ENCODE measurements at places on chromosomes 12 and 14. TPM values are rescaled to one million over a fixed set of nuclear protein-coding genes. Genes with fewer than 3 reads are reported as not detected.
A peak's percentile ranks its signal among the peaks of the same experiment; 100 is the strongest.

Gene SYT1
- total RNA-seq, result not detected

DNA sequence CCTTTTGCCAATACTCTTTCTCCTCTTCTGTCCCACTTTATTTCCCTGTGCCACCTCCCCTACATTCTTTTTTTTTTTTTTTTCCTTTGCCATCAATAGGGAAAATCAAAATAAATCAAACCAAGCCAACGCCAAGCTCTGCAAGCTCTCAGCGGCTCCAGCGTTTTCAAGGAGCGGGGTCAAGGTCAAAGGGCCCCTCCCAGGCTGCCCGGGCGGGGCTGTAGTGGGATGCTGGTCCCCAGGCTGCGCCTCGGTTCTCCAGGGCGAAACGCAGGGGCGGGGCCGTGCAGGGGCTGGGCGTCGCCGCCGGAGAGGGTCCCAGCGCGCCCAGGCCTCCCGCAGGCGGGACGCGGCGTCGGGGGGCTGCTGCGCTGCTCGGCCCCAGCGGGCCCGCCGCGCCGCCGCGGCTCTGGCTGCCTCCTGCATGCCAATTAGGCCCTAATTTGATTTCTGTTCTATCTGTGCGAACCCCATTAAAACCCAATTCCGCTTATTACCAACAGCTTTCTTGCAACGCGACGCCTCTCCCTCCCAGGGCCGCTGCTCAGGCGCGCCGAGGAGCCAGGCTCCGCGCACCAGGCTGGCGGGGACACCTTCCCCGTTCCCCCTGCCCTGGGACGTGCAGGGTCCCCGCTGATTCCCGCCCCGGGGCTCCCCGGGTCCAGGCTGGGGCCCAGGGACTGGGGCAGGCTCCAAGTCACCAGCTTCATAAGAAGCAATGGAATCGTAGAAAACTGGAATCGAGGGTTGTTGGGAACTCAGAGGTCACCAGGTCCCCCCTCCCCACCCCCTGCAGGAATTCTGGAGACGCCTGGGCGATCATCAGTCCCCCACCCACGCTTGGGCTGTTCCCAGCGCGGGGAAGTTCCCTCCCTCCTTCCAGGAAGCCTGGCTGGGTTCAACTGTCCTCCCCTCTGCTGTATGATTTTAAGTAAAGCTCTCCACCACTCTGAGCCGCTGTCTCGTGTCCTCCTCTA lies 50.7 kb upstream of the MAP1LC3B2 start:
- no peak overlapping the region for H3K27ac ChIP-seq
- DNase-seq, result peak; percentile 59
- peaks cover 13% of the 10 kb centered on the region for H3K27me3 ChIP-seq
- H3K36me3 ChIP-seq, result no peaks in the 10 kb centered on the region
- peak overlapping the region; percentile 69 for H3K4me3 ChIP-seq
- peaks cover 4% of the 10 kb centered on the region for H3K4me1 ChIP-seq

Gene RNF31
- 131 TPM for total RNA-seq

- H3K4me1 ChIP-seq, result no peaks in the 10 kb centered on the region
- H3K4me3 ChIP-seq, result no peak overlapping the region
- no peak for DNase-seq
- H3K36me3 ChIP-seq, result peaks cover 3% of the 10 kb centered on the region
- H3K27ac ChIP-seq, result no peak overlapping the region
Measured at GRCh38 chr14:21197418-21198205, 41.7 kb upstream of the OR5AU1 start.

- no peak overlapping the region for H3K27ac ChIP-seq
- H3K27me3 ChIP-seq, result no peaks in the 10 kb centered on the region
- peaks cover 47% of the 10 kb centered on the region for H3K36me3 ChIP-seq
- DNase-seq, result no peak
- H3K4me3 ChIP-seq, result no peak overlapping the region
- peaks cover 33% of the 10 kb centered on the region for H3K4me1 ChIP-seq
Measured at GRCh38 chr14:61733972-61734371, 28.2 kb upstream of the SNAPC1 start.
